ENCODE measurements at places on chromosomes 7 and 10. TPM values are rescaled to one million over a fixed set of nuclear protein-coding genes. Genes with fewer than 3 reads are reported as not detected.

Gene FAM25A
- not detected for total RNA-seq

Gene AKR1C4
- not detected for total RNA-seq

Gene HHEX
- total RNA-seq = not detected

Gene SPDYE2
- not detected for total RNA-seq

Gene CPN1
- total RNA-seq = not detected

Gene ADAM22
- total RNA-seq = 4.7 TPM

Gene ITPRID1
- total RNA-seq = not detected

Gene PRKG1
- not detected for total RNA-seq

Gene C7orf33
- not detected for total RNA-seq

Gene KIAA1549
- 1.2 TPM for total RNA-seq

Gene KIF5B
- 98.5 TPM for total RNA-seq

Gene EIF5AL1
- total RNA-seq = 2.9 TPM

DNA sequence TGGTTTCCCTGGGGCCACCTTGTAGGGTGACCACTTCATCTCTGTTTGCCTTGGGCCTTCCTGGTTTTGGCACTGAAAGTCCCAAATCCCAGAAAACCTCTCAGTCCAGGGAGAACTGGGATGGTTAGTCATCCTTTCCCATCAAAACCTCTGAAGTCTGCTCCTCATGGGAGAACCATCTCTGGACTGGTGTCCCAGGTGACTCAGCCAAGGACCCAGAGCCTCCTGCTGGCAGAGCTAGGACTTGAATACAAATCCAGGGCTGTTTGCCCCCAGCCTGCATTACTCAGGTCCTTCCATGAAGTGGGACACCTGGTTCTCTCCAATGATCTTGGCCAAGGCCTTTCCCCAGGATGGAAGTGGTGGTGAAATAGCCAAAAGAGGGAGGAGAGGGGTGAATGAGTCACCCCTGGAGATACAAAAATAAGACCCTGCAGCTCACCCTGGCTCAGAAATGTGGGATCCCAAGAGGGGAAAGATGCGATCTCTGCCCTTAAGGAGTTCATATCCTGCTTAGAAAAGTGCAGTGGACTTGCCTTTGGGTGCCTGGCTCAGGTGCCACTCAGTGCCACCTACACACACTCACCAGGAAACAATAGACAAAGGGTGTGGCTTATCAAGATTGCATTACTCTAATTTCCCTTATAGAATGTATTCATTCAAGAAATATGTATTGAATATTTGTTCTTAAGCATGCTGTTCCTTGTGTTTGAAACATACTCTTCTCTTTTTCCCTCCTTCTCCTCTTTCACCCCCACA is 22.0 kb downstream of the ADRA2A start:
- no peak for DNase-seq
- H3K4me3 ChIP-seq = no peak overlapping the region
- no peaks in the 10 kb centered on the region for H3K36me3 ChIP-seq
- peaks cover 3% of the 10 kb centered on the region for H3K27me3 ChIP-seq
- H3K4me1 ChIP-seq = no peaks in the 10 kb centered on the region

GRCh38 chr10:49616421-49617101 is 2.7 kb downstream of the CHAT start:
- no peaks in the 10 kb centered on the region for H3K36me3 ChIP-seq
- no peak overlapping the region for H3K4me3 ChIP-seq
- H3K27me3 ChIP-seq = peaks cover 16% of the 10 kb centered on the region

GRCh38 chr7:1106063-1106792 is 18.3 kb downstream of the GPER1 start:
- H3K4me1 ChIP-seq = peaks cover 10% of the 10 kb centered on the region
- no peaks in the 10 kb centered on the region for H3K27me3 ChIP-seq
- DNase-seq = no peak
- no peak overlapping the region for H3K4me3 ChIP-seq
- H3K27ac ChIP-seq = no peak overlapping the region

DNA sequence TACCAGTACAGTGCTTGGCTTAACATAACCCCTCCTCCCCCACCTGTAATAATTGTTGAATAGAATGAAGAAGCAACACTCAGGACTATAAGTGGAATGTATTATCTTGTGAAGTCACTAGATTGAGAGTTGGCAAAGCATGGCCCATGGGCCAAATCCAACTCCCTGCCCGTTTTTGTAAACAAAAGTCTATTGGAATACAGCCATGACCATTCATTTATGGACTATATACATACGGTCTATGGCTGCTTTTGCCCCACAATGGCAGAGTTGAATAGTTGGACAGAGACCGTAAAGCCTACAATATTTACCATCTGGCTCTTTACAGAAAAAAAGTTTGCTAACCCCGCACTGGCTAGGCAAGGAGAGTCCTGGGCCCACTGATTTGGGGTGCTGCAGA is 48.1 kb upstream of the CYCS start:
- no peaks in the 10 kb centered on the region for H3K27me3 ChIP-seq
- no peak overlapping the region for H3K27ac ChIP-seq
- no peaks in the 10 kb centered on the region for H3K4me1 ChIP-seq
- no peak overlapping the region for H3K4me3 ChIP-seq

- DNase-seq = no peak
- H3K4me1 ChIP-seq = no peaks in the 10 kb centered on the region
- H3K27me3 ChIP-seq = no peaks in the 10 kb centered on the region
- no peak overlapping the region for H3K4me3 ChIP-seq
These were observed 295.8 kb upstream of the LYZL1 start for GRCh38 chr10:28993056-28993455.

GRCh38 chr10:132252412-132252811 is 55.3 kb downstream of the STK32C start:
- H3K36me3 ChIP-seq = no peaks in the 10 kb centered on the region
- H3K27me3 ChIP-seq = no peaks in the 10 kb centered on the region
- DNase-seq = no peak
- no peak overlapping the region for H3K27ac ChIP-seq
- H3K4me1 ChIP-seq = peaks cover 3% of the 10 kb centered on the region

DNA sequence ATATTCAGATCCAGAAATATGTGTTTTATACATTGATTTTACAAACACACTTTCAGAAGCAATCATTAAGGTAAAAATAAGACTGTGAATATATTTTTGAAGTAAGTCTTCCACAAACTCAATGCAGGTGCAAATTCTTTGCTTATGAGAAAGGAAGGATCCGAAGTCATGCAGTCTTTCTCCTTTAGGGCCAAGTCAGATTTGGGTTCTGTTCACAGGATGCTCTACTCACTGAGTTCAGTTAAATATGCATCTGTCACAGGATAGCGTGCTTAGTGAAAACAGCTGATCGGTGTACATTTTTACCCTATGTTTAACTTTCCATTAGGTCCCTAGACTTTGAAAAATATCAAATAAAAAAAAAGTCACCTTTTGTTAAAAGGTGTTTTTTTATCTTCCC is 608.5 kb downstream of the PHTF2 start:
- no peaks in the 10 kb centered on the region for H3K27me3 ChIP-seq
- no peak overlapping the region for H3K4me3 ChIP-seq
- DNase-seq = no peak
- no peak overlapping the region for H3K27ac ChIP-seq
- H3K4me1 ChIP-seq = no peaks in the 10 kb centered on the region

GRCh38 chr10:76973091-76974016 is 664.3 kb downstream of the KCNMA1 start:
- H3K36me3 ChIP-seq = no peaks in the 10 kb centered on the region
- no peak for DNase-seq
- no peaks in the 10 kb centered on the region for H3K4me1 ChIP-seq

GRCh38 chr7:146894927-146895326 is 778.3 kb downstream of the CNTNAP2 start:
- no peaks in the 10 kb centered on the region for H3K27me3 ChIP-seq
- H3K4me1 ChIP-seq = no peaks in the 10 kb centered on the region
- no peak overlapping the region for H3K27ac ChIP-seq
- H3K36me3 ChIP-seq = no peaks in the 10 kb centered on the region
- DNase-seq = no peak

- H3K4me1 ChIP-seq = no peaks in the 10 kb centered on the region
- DNase-seq = no peak
- H3K27me3 ChIP-seq = no peaks in the 10 kb centered on the region
- H3K27ac ChIP-seq = no peak overlapping the region
- no peaks in the 10 kb centered on the region for H3K36me3 ChIP-seq
- no peak overlapping the region for H3K4me3 ChIP-seq
These were observed 7.5 kb downstream of the MTG1 start for GRCh38 chr10:133401500-133401899.

DNA sequence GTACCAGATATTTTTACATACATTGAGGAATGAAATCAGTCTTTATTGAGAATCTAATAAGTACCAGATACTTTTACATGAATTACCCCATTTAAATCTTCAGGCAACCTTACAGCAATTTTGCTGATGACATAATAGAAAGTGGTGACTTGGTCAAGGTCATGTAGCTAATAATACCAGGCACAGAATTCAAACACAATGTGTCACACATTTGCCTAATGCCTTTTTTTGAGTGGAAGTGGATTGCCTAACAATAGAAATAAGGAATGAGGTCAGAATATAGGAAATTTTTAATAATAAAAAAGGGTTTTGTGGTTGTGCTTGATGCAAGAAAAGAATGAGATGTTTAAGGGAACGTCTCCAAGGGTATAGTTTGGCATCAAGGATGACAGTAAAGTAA is 466.6 kb upstream of the IGFBP3 start:
- no peak overlapping the region for H3K4me3 ChIP-seq
- H3K27me3 ChIP-seq = no peaks in the 10 kb centered on the region
- no peak for DNase-seq
- no peaks in the 10 kb centered on the region for H3K4me1 ChIP-seq

GRCh38 chr10:80805343-80806020 is 267.8 kb downstream of the SH2D4B start:
- H3K36me3 ChIP-seq = no peaks in the 10 kb centered on the region
- no peak for DNase-seq
- H3K27ac ChIP-seq = no peak overlapping the region
- H3K4me3 ChIP-seq = no peak overlapping the region

DNA sequence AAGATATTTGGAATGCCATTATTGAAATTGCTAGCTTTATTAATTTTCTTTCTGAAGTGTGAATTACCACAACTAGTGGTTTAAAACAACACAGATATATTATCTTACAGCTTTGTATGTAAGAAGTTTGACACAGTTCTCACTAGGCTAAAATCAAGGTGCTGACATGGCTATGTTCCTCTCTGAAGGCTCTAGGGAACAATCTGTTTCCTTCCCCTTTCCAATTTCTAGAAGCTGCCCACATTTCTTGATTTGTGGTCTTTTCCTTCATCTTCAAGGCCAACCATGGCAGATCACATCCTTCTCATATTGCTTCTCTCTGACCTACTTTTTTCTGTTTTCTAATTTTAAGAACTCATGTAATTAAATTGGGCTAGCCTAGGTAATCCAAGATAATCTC is 43.3 kb upstream of the SLC26A3 start:
- no peak for DNase-seq
- H3K4me1 ChIP-seq = no peaks in the 10 kb centered on the region
- no peaks in the 10 kb centered on the region for H3K36me3 ChIP-seq
- no peak overlapping the region for H3K27ac ChIP-seq

DNA sequence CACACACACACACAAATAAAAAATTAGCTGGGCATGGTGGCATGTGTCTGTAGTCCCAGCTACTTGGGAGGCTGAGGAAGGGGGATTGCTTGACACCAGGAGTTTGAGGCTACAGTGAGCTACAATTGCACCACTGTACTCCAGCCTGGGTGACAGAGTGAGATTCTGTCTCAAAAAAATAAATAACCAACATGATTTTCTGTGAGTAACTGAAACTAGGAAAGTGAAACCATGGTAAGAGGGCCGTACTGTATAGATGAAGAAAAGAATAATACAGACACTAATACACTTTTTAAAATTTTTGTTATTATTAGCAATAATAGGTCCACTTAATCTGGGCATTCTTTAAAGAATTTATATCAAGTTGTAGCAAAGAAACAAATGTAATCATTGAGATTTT is 170.9 kb downstream of the HGF start:
- no peak overlapping the region for H3K4me3 ChIP-seq
- H3K27ac ChIP-seq = no peak overlapping the region
- no peaks in the 10 kb centered on the region for H3K27me3 ChIP-seq
- H3K36me3 ChIP-seq = no peaks in the 10 kb centered on the region

- no peaks in the 10 kb centered on the region for H3K36me3 ChIP-seq
- H3K27ac ChIP-seq = no peak overlapping the region
- no peak for DNase-seq
- no peak overlapping the region for H3K4me3 ChIP-seq
- H3K4me1 ChIP-seq = peaks cover 90% of the 10 kb centered on the region
These were observed 52.1 kb downstream of the ADD3 start for GRCh38 chr10:110059925-110060324.

GRCh38 chr10:26357203-26357602 is 80.9 kb upstream of the APBB1IP start:
- DNase-seq = no peak
- H3K4me1 ChIP-seq = no peaks in the 10 kb centered on the region
- H3K27ac ChIP-seq = no peak overlapping the region

GRCh38 chr10:111996103-111996502 is 187.5 kb downstream of the GPAM start:
- H3K4me3 ChIP-seq = no peak overlapping the region
- H3K27ac ChIP-seq = no peak overlapping the region
- H3K36me3 ChIP-seq = no peaks in the 10 kb centered on the region
- no peak for DNase-seq

GRCh38 chr7:100968650-100969049 is 715 bp upstream of the MUC12 start:
- H3K36me3 ChIP-seq = no peaks in the 10 kb centered on the region
- H3K27me3 ChIP-seq = peaks cover 38% of the 10 kb centered on the region
- no peak for DNase-seq
- peaks cover 19% of the 10 kb centered on the region for H3K4me1 ChIP-seq
- no peak overlapping the region for H3K27ac ChIP-seq

- no peaks in the 10 kb centered on the region for H3K36me3 ChIP-seq
- no peaks in the 10 kb centered on the region for H3K4me1 ChIP-seq
- H3K4me3 ChIP-seq = no peak overlapping the region
- no peak overlapping the region for H3K27ac ChIP-seq
- H3K27me3 ChIP-seq = no peaks in the 10 kb centered on the region
These were observed 30.2 kb downstream of the PTPRE start for GRCh38 chr10:127937069-127937468.

DNA sequence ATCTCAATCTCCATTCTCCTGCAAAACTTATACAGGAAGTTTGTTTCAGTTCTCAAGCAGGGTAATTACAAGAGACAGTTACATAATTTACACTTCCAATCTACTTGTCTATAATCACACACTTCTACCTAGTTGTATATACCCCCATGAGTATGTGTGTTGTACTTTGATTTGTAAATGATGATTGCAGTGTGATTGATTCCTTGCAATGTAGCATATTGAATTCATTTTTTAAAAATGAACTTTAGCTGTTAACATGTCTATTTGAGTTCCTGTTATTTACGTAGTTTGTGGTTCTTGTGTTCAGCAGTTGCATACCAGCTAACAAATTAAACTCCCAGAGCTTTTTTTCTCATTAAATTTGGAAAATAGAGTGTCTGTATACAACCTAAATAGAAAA is 102.5 kb upstream of the SAMD8 start:
- no peak overlapping the region for H3K4me3 ChIP-seq
- H3K27me3 ChIP-seq = no peaks in the 10 kb centered on the region
- peaks cover 12% of the 10 kb centered on the region for H3K4me1 ChIP-seq
- no peak overlapping the region for H3K27ac ChIP-seq

GRCh38 chr7:42055171-42055570 is 181.8 kb downstream of the GLI3 start:
- no peaks in the 10 kb centered on the region for H3K36me3 ChIP-seq
- no peaks in the 10 kb centered on the region for H3K27me3 ChIP-seq
- H3K4me1 ChIP-seq = no peaks in the 10 kb centered on the region

GRCh38 chr10:132566892-132567291 is 29.3 kb downstream of the INPP5A start:
- H3K36me3 ChIP-seq = no peaks in the 10 kb centered on the region
- H3K27ac ChIP-seq = no peak overlapping the region
- H3K27me3 ChIP-seq = no peaks in the 10 kb centered on the region

Measured in CD8-positive, alpha-beta memory T cell (primary cell).